Stimulated activated CD8-positive, alpha-beta memory T cell treated with anti-CD3 and anti-CD28 coated beads, Interleukin-4, amount 100 ng/mL, for 24 hours (primary cell): ENCODE measurements at places on chromosomes 16 and 17.

- DNase-seq, result no peak
Measured at GRCh38 chr16:48531011-48531962, 78.7 kb downstream of the N4BP1 start.

- no peak for DNase-seq
Measured at GRCh38 chr16:4373909-4374742, 2.5 kb downstream of the VASN start.

DNA sequence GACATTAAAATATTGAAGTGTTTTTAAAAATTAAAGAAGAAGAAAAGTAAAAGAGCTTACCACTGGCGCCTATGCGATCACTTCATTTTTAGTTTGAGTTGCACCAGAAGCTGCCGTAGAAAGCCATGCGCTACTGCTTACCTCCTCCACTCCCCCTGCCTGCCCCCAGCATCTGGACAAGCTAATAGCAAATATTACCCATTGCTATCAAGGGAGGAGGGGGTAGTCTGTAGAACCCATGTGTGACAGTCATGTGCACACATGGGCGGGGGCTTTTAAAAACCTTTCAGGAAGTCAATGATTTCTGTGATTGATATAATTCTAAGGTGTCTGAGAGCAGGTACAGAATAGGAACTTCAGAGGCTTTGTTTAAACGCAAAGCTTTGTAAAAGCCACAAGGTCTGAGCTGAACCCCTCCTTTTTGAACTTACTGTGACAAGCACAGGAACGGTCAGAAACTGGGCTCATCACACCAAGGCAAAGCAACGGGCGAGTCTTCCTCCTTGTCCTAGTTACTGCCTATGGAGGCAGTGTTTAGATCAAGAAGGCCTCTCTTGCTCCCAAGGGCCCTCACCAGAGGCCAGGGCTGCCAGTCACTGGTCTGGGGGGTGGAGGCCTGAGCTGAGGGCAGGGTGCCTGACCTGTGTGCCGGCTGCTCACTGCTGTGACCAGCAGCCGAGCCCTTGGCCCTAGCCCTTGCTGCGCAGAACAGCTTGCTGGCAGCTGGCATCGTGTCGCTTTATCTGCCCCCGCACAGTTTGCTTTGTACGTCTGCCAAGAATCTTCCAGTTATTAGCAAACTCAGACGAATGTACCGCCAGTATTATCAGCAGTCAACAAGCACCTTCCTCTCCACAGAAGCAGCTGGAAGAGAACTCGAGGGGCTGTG, 15.0 kb downstream of the GINS2 start:
- no peak for DNase-seq

GRCh38 chr16:66364959-66365306, 1.6 kb upstream of the CDH5 start:
- no peak for DNase-seq

- DNase-seq, result no peak
Measured at GRCh38 chr17:2943981-2944380, 119.4 kb downstream of the OR1D5 start.

DNA sequence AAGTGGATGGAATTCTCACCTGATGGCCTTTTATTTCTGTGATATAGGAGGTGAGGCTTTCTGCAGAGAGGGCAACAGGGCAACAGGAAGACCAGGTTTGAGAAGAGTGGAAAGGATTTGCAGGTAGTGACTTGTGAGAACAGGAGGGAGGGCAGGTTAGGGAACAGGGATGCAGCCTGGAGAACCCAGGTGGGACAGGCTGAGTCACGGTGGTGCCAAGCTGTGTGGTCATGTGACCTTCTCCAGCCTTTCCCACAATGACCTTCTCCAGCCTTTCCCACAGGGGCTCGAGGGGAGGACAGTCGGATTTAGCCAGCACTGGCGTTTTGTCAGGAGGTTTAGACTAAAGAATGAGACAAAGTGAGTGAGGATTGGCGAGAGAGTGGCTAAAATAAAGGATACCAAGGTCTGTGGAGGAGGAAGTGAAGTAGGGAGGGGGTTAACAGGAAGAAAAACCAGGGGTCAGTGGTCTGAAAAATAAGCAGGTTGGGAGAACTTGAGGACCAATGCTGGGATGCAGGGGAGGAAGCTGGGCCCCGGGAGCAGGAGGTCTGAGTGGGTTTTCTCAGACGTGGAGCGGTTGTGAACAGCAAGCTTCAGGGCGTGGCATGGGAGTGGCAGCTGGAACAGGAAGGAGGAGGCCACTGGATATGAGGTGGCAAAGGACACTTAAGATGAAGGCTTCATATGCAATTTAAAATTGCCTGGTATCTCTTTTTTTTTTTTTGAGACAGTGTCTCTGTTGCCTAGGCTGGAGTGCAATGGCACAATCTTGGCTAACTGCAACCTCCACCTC, 37.7 kb downstream of the DNAH2 start:
- DNase-seq, result no peak

GRCh38 chr17:41009301-41009760, 403 bp upstream of the KRTAP3-1 start:
- DNase-seq, result no peak

GRCh38 chr16:49539758-49540157, 166.2 kb downstream of the C16orf78 start:
- no peak for DNase-seq

DNA sequence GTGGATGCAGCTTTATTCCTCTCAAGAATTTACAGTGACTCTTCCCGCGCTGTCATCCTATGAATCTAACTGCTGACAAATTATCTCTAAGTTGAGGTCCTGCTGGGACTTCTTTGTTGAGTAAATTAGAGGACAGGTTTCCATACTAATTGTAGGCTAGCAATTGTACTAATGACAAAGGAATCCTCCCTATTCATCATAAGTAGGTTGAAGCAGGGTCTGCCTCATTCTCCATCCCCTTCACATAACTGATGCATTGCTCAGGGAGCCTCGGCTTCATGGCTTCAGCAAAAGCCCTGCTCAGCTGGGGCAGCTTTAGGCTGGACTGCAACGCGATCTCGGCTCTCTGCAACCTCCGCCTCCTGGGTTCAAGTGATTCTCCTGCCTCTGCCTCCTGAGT, 83.1 kb upstream of the IRX6 start:
- DNase-seq, result no peak
